ENCODE measurements at places on chromosomes 12 and 14.

- DNase-seq = no peak
These were observed 12.1 kb downstream of the CLEC14A start for GRCh38 chr14:38243696-38244240.

GRCh38 chr12:1949771-1950470 lies 31.5 kb upstream of the CACNA2D4 start:
- DNase-seq = no peak

- DNase-seq = no peak
These were observed 45.8 kb downstream of the AP5M1 start for GRCh38 chr14:57314396-57315089.

GRCh38 chr14:34554540-34555250 lies 15.2 kb upstream of the EAPP start:
- no peak for DNase-seq

DNA sequence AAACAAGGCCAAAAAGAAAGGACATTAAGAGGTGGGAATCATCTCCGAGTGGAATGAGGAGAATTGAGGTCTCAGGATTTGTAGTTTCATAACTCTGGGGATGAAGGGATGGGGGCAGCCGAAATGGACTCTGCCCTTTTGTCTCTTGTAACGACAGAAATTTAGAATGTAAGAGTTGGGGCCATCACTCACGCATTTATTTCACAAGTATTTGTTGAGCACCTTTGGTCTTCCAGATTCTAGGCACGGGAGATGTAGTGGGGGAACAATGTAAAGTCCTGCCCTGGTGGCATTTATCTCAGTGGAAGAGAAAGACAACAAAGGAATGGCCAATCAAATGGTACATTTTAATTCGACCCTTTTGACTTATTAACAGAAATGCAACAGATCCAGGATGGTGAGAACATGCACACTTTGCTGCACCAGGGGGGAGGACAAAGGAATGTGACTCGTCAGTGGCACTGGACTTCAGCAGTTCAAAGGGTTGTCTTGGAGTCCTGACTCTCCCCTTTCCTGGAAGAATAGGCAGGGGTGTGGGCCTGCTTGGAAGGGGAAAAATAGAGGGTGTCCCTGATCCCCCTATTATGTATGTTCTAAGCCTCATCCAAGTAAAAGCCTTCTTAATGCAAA lies 102.0 kb downstream of the TMEM30B start:
- peak; percentile 27 for DNase-seq

- no peak for DNase-seq
These were observed 2.2 kb downstream of the TMEM132C start for GRCh38 chr12:128269181-128269591.

- no peak for DNase-seq
These were observed 220.7 kb upstream of the EGLN3 start for GRCh38 chr14:34171431-34172172.

DNA sequence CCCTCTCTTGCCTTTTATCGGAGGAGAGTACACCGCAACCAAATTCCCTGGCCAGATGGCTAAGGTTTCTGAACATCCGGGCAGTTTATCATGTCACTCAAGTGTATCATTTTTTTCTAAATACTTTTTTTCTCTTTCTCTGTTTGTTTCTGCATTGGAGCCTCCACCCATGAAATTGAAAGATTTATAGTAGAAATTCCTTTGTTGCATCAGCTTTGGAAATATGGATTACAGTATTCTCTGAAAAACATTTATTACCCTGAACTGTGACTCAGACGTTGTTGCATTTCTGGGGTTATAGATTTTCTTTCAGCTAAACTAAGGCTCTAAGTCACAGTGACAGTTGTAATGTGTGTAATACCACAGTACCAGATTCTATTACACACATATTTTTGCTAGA lies 187.0 kb downstream of the SPTSSA start:
- DNase-seq = no peak

GRCh38 chr12:23536293-23536692 lies 413.2 kb downstream of the SOX5 start:
- no peak for DNase-seq

GRCh38 chr12:592024-592505 lies 71.2 kb downstream of the NINJ2 start:
- no peak for DNase-seq

DNA sequence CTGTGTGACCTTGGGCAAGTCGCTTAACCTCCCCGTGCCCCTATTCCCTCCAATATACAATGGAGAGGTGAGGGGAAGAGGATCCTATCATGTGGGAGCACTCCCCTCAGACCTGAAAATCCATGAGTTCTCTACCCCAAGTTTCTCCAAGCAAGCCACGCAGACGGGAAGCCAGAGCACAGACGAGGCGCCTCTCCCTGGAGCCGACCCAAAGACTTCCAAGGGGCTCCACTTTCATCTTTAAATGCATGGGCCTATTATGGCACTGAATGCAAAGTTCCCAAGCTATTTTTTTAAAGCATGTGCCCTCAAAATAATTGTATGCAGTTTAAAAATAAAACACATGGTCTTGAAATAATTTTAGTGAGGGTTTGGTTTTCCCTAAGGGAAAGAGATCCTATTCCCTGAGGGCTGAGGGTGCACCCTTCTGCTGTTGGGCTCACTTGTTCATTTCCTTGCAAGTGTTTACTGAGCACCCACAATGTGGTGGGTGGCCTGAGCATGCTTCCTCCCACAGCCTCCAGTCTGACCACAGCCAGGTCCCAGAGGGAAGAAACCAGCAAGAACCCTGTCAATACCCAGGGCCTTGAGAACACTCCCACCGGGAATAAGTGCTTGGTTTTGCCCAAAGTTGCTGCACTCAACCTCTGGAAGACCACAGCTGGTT lies 14.6 kb downstream of the CMKLR1 start:
- DNase-seq = no peak

- no peak for DNase-seq
These were observed 289.2 kb downstream of the ADGRD1 start for GRCh38 chr12:131242741-131243496.

DNA sequence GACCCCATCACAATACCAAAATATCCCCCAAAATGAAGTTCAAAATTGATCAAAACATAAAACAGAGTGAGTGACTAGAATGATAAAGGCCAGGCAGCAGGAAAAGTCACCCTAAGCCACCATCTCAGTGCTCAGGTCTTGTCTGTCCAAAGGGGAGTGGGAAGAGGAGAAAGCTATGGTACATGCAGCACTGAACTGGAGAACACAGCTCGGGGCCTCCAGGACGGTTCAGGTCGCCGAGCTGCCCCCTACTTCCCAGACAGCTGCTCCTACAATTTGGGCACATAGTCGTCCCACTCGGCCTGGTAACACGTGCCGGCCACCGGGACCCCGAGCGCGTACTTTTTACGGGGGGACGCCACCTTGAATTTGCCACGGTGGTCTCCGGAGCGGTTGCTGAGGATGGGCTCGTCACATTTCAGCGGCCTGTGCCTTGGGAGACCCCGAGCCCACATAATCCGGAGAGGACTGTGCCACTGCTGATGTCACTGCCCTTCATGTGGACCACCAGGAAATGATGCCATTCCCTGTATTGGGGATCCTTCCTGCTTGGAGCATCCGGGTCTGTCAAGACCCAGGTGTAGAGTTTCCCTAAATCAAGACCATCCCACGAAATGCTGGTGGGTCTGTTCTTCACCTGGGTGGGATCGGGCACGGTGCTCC lies 31.6 kb downstream of the AK7 start:
- no peak for DNase-seq

DNA sequence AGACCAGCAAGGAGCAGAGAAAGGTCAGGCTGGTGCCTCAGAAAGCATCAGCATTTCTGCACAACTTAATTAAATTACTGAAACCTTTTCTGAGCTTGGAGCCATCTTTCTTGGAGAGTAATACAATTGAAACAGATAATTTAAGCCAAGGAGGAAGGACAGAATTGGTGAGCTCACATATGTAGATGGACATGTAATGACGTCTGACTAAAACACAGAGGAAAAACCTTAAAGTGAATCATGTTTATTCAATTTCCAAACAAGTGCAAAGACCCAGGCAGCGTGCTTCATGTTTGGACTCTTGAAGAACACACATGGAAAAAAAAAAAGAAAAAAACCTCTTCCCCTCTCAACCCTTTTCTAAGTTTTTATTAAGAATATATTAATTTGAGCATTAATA lies 19.0 kb downstream of the SUSD6 start:
- DNase-seq = no peak

GRCh38 chr14:100773331-100774163 lies 46.9 kb downstream of the DLK1 start:
- DNase-seq = no peak

DNA sequence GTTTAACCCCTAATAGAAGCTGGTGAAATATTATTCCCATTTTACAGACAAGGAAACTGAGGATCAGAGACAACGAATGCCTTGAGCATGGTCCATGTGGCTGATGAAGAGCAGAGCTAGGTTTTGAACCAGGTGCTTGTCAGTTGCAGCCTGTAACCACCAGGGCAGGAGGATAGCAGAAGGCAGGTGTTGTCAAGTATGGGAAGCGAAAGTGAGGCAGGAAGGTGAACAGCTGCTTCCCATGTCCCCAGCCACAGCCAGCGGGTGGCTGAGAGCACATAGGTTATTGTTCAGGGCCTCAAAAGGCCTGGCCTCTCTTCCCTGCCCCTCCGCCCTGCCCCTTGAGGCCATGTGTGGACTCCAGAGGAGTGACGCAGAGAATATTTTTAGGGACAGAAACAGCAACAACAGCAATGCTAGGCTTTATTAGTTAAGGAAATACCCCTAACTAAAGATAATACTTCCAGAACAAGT lies 39.6 kb downstream of the IQSEC3 start:
- DNase-seq = no peak

DNA sequence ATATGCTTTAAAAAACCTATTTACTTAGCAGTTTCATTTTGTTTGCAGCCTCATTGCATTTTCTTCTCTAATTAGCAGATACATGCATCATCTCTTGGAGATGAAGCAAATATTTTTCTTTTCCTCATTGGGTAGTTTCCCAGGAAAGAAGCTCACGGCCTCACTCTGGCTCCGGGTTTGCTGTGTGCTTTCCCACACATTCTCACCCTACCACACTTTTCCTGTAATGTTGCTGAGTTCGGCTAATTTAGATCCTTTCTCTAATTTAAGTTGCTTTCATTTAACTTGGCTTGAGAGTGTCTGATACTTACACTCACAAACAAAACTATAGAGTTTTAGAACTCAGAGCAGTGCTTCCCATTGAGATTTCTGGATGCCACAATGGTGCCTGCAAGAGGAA lies 928.2 kb downstream of the NRXN3 start:
- DNase-seq = no peak

- no peak for DNase-seq
These were observed 44.5 kb upstream of the ESRRB start for GRCh38 chr14:76331328-76332011.

- DNase-seq = no peak
These were observed 410.6 kb upstream of the SOX5 start for GRCh38 chr12:24360057-24360456.

GRCh38 chr14:103898204-103898603 lies 30.1 kb upstream of the TDRD9 start:
- DNase-seq = no peak

GRCh38 chr14:65170768-65171507 lies 68.6 kb upstream of the MAX start:
- DNase-seq = peak; percentile 52

- no peak for DNase-seq
These were observed 2.3 kb downstream of the ADGRD1 start for GRCh38 chr12:130956009-130956408.

DNA sequence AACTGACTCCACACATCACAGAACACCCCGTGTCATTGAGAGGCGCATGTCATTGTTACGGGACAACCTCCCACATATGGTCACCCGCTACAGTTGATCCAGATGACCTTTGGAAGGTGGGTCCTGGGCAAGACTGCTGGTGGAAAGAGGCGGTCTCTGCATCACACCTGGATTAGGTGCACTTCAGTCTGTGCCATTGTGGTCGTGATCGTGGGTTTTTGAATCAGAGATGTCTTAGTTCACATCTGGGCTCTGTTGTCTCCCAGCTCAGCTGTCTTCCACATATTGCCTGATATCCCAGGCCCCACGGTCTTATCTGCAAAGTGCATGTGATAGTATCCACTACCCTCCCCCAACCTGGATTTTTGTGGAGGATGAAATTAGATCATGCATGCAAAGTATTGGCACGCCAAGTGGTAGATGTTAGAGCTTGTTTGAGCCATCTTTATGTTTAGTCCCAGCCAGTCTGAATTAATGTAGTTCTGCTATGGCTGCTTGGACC lies 208.7 kb upstream of the FOXN3 start:
- DNase-seq = no peak

- DNase-seq = no peak
These were observed 58.4 kb downstream of the LLPH start for GRCh38 chr12:66072135-66072534.

DNA sequence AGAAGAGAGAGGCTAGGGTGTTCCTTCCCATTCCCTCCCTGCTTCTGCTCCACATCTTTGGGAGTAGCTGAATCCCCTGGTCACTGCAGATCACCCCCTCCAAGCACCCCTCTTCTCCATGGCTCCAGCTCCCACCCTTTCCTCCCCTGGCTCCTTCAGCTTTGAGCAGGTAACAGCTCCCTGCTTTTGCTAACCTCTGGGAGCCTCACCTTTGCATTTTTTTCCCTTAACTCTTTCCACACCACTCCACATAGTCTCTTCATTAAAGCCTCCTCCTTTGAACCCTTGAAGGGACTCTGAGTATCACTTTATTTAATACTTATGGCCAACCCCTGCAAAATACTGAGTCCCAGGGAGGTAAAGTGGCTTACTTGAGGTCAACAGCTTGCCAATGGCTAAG lies 25.7 kb upstream of the SERPINA6 start:
- DNase-seq = no peak

DNA sequence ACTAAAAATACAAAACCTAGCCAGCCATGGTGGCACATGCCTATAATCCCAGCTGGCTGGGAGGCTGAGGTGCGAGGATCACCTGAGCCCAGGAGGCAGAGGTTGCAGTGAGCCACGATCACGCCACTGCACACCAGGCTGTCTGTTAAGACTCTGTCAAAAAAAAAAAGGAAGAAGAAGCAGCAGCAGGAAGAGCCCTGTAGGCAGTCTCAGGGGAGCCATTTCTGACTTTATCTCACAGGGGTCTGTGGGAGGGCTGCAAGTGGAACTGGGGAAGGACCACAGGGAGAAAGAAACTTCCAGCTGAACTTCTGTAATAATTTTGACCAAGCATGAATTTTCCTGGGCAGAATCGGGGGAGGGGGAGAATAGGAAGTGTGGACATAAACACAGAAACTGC lies 32.7 kb downstream of the GARIN6 start:
- no peak for DNase-seq

GRCh38 chr12:75977590-75977951 lies 54.0 kb downstream of the PHLDA1 start:
- no peak for DNase-seq

- DNase-seq = no peak
These were observed 1.4 kb upstream of the ACSM4 start for GRCh38 chr12:7302266-7302986.

GRCh38 chr14:33808187-33808586 lies 142.7 kb downstream of the EGLN3 start:
- no peak for DNase-seq

GRCh38 chr12:10362325-10362724 lies 27.5 kb downstream of the KLRK1 start:
- no peak for DNase-seq

GRCh38 chr14:68458840-68459469 lies 333.9 kb downstream of the ZFP36L1 start:
- peak; percentile 30 for DNase-seq

GRCh38 chr14:32561520-32561919 lies 232.4 kb downstream of the AKAP6 start:
- peak; percentile 22 for DNase-seq

- no peak for DNase-seq
These were observed 46.4 kb upstream of the SYT10 start for GRCh38 chr12:33486058-33486457.

GRCh38 chr12:74412606-74413230 lies 124.9 kb upstream of the ATXN7L3B start:
- DNase-seq = no peak

Measured in H54 (cell line).